Femur (tissue), 1 donor: ENCODE measurements at places on chromosomes 5 and 9.

DNA sequence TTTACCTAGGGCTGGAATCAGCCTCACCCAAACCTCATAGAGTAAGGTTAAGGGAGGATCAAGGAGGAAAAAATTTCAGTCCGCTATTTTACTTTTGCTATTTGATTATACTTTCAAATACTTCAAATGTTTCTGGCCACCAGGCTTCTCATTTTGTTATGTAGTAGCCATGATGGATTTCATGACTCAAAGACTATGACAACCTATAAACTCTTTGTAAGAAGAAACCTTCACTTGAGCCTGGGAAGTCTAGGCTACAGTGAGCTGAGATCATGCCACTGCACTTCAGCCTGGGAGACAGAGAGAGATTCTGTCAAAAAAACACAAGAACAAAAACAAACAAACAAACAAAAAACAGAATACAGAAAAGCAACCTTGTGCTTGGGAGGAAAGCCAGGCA lies 293.6 kb upstream of the TNC start:
- DNase-seq, result no peak

GRCh38 chr5:131068076-131068475 lies 97.0 kb downstream of the HINT1 start:
- DNase-seq, result no peak

DNA sequence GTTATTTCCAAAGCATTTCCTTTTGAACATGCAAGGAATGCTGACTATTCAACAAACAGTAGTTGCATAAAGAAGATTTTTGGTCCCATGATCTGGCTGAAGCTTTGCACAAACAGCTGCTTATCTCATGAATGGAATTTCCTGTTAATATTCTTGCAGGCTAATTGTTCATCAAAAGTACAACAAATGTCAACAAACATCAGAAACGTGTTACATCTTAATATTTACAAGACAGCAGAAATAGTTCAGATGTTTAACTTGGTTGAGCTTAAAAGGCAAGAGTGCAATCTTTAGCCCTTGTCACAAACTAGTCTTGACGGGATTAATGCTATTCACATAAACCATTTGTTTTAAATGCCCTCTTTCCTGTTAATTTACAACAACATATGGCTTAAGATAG lies 47.9 kb upstream of the BASP1 start:
- DNase-seq, result no peak

GRCh38 chr9:969310-970150 lies 6.9 kb upstream of the DMRT3 start:
- no peak for DNase-seq

DNA sequence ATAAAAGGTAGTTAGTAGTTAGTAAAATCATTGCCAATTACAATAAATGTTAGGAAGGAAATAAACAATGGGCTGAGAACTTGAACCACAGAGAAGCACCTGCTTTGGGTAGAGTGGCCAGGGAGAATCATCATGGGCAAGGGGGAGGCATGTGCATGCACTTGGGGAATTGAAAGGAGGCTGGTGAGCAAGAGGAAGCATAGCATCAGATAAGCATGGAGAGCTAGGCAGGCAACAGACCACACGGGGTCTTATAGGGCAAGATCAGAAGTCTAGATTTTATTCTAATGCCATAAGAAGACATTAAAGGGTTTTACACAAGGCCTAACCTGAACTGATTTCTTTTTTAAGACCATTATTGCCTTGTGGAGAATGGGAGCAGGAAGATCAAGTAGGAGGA lies 93.4 kb downstream of the PIP5K1B start:
- DNase-seq, result no peak

- no peak for DNase-seq
These were observed 70.7 kb downstream of the ANKRD33B start for GRCh38 chr5:10634562-10634961.

DNA sequence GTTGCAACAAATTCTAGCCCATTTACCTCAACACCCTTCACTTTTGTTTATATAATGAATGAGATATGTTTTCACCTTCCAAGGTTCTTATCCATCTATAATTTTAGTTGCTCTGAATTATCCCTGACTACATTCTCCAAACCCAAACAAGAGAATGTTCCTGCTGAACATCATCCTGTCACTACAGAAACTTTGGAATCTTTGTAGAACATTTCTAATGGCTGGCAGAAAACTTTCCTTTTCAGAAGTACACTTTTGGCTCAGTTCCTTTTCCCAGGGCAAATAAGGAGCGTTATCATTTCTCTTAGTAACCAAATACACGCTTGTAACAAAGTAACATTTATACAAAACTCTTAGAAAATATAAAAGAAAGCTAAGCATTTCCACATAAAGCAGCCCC lies 860.6 kb upstream of the SEMA6A start:
- DNase-seq, result no peak

DNA sequence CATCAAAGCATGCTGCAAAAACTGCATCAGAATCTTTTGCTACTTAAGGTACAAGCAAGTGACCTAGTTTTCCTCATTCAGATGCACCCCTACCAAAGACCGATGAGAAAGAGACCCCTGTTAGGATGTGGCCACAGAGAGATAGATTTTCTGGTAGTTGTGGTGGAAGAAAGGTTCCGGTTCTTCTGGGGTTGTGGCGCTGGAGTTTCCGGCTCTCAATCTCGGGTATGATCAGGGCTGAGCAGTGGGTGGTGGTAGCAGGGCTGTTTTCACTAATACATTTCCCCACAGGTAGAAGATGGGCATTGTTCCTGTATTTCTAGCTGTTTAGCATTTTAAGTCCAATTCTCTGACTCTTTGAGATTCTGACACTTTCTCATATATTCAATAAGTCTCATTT lies 58.4 kb downstream of the PCSK1 start:
- no peak for DNase-seq

DNA sequence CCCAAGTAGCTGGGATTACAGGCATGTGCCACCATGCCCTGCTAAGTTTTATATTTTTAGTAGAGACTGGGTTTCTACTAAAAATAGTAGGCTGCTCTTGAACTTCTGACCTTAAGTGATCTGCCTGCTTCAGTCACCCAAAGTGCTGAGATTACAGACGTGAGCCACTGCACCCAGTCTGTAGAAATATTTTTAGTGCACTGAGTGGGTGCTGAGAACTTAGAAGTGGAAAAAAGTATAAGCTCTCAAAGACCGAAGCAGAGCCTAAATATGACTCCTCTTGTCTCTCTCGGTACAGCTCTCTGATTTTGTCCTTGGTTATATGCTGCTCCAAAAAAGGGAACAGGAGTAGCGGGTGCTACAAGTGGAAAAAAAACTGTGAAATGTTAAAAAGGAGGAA lies 353.8 kb upstream of the IZUMO3 start:
- DNase-seq, result no peak

GRCh38 chr9:93677048-93677571 lies 100.7 kb downstream of the PHF2 start:
- DNase-seq, result peak; percentile 14

DNA sequence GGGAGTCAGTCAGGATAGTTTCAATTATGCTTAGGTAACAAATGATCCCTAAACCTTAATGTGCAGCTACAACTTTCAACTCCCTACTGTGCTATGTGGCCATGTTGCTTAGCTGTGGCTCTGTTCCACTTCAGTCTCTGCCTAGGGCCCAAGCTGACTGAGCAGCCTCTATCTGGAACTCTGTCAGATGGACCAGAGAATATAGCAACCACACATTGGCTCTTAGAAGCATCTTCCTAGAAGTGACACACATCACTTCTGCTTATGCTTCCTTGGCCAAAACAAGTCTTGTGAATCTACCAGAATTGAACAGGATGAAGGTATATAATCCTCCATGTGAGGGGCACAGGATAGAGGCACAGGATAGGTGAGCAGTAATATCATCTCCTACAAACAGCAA lies 36.7 kb upstream of the TNC start:
- no peak for DNase-seq

- DNase-seq, result no peak
These were observed 165.1 kb upstream of the SLC30A5 start for GRCh38 chr5:68928617-68929302.

- DNase-seq, result no peak
These were observed 260.0 kb downstream of the RAB3C start for GRCh38 chr5:58842852-58843251.

- no peak for DNase-seq
These were observed 376 bp downstream of the GOLGA1 start for GRCh38 chr9:124940521-124940893.

DNA sequence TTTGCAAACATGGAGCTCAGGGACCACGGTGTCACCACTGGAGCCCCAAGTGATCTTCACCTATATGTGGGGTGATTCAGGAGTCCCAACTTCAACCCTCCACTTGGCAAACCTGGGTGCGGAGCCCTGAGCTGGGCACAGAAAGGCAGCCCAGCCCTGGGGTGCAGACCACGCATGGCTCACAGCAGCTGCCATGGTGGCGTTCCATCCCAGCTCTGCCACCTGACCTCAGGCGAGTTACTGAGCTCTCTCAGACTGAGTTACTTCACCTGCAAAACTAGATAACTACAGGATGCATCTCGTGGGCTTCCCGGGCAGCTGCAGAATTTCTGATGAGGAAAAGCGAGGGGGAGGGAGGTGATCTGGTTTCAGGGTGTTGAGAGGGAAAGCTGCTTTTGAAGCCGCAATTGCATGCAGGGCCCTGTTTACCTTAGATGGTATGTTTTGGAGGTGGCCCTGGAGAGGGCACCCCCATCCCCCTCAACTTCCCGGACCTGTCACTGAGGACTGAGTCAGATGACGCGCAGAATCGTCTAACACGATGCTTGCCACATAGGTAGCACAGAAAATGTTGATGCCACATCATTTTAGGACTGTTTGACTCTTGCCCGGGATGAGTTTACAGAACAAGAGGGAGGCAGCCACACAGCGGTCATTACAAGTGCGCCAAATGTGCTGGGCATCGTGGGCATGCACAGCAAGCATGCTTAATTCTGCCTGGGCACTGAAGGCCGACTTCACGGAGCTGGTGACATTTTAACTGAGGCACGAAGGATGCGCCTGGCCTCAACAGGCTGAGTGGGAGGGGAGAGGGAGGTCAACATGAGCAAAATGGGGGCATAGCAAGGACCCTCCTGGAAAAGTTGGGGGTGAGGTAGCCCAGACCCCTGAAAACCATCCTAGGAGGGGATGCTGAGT lies 154.6 kb downstream of the COL23A1 start:
- DNase-seq, result no peak

- DNase-seq, result no peak
These were observed 11.3 kb upstream of the RCL1 start for GRCh38 chr9:4781408-4781807.

DNA sequence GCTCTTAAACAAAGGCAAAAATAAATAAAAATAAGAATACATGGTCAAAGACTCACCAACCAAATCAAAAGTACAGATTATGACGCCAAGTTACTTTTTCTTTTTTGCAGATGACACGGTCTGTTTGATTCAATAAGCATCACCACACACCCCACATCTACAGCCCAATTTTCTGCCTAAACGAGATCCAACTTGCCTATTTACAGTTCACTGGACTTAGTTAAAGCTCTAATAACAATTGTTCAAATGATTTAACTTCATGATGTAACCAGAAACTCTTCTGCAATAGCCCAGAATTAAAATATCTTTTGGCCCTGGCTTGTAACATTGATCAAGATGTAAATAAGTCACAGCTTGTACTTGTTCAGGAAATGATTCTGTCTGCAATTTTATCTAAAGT lies 590.3 kb upstream of the C9orf72 start:
- DNase-seq, result no peak

- DNase-seq, result no peak
These were observed 55.2 kb upstream of the FYB1 start for GRCh38 chr5:39274398-39275085.

- DNase-seq, result no peak
These were observed 318.4 kb downstream of the ARL15 start for GRCh38 chr5:53991942-53992341.
